ENCODE measurements at places on chromosomes 11 and 22. TPM values are rescaled to one million over a fixed set of nuclear protein-coding genes. Genes with fewer than 3 reads are reported as not detected.
A peak's percentile ranks its signal among the peaks of the same experiment; 100 is the strongest.

GRCh38 chr11:70667767-70668166 is 269.4 kb downstream of the CTTN start:
- no peak overlapping the region for H3K27ac ChIP-seq
- no peak overlapping the region for H3K4me3 ChIP-seq
- H3K27me3 ChIP-seq: no peaks in the 10 kb centered on the region
- no peak for DNase-seq
- H3K4me1 ChIP-seq: no peaks in the 10 kb centered on the region
- no peaks in the 10 kb centered on the region for H3K36me3 ChIP-seq

The OTOG gene
- not detected for total RNA-seq

GRCh38 chr11:83809274-83809673 is 523.1 kb upstream of the CCDC90B start:
- DNase-seq: no peak
- H3K27me3 ChIP-seq: peaks cover 4% of the 10 kb centered on the region
- no peaks in the 10 kb centered on the region for H3K36me3 ChIP-seq
- no peaks in the 10 kb centered on the region for H3K4me1 ChIP-seq
- no peak overlapping the region for H3K27ac ChIP-seq

The GAB4 gene
- total RNA-seq: not detected

The OR8G1 gene
- total RNA-seq: not detected

The EHF gene
- 75.9 TPM for total RNA-seq

The POU2F3 gene
- 2.8 TPM for total RNA-seq

- H3K4me3 ChIP-seq: no peak overlapping the region
- no peak overlapping the region for H3K27ac ChIP-seq
- no peak for DNase-seq
- no peaks in the 10 kb centered on the region for H3K27me3 ChIP-seq
- H3K4me1 ChIP-seq: no peaks in the 10 kb centered on the region
These were observed 4.5 kb downstream of the SLC22A6 start for GRCh38 chr11:62980133-62980760.

The OR52E2 gene
- total RNA-seq: not detected

DNA sequence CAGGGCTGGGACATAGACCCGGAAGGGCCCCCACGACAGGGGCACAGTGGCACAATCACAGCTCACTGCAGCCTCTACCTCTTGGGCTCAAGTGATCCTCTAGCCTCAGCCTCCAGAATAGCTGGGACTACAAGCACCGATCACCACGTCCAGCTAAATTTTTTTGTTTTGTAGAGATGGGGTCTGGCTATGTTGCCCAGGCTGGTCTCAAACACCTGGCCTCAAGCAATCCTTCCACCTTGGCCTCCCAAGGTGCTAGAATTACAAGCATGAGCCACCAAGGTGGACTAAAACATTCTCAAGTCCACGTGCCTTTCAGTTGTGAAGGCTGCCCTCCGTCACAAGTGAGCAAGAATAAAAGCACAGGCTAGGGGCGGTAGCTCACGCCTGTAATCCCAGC is 10.1 kb upstream of the COMT start:
- H3K36me3 ChIP-seq: no peaks in the 10 kb centered on the region
- no peaks in the 10 kb centered on the region for H3K4me1 ChIP-seq
- no peak overlapping the region for H3K27ac ChIP-seq
- no peak overlapping the region for H3K4me3 ChIP-seq

DNA sequence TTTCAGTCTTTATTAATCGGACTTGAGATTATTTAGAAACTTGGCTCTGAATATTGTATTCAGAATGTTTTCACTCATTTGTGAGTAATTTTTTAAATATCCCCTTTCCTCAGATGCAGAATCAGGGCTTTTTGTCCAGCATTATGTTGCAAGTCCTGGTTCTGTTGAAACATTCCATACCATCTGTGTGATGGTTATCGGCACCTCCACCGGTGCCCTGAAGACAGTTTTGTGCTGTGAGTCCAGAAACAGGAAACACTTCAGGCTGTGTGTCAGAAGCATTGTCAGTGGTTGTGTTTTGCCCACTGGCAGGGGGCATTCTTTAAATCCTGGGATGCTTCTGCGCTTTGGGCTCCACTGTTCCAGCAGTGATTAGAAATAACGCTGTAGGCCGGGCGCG is 20.4 kb downstream of the CDPF1 start:
- peaks cover 61% of the 10 kb centered on the region for H3K36me3 ChIP-seq
- H3K4me3 ChIP-seq: no peak overlapping the region
- no peak for DNase-seq
- H3K27me3 ChIP-seq: no peaks in the 10 kb centered on the region

GRCh38 chr11:12556788-12557384 is 117.3 kb upstream of the TEAD1 start:
- H3K27me3 ChIP-seq: no peaks in the 10 kb centered on the region
- H3K27ac ChIP-seq: peak overlapping the region; percentile 53
- H3K4me1 ChIP-seq: no peaks in the 10 kb centered on the region
- DNase-seq: no peak
- H3K4me3 ChIP-seq: no peak overlapping the region
- no peaks in the 10 kb centered on the region for H3K36me3 ChIP-seq

GRCh38 chr11:18100926-18101656 is 4.8 kb downstream of the SAAL1 start:
- H3K4me1 ChIP-seq: peaks cover 5% of the 10 kb centered on the region
- no peak overlapping the region for H3K4me3 ChIP-seq
- H3K27ac ChIP-seq: no peak overlapping the region
- no peak for DNase-seq

DNA sequence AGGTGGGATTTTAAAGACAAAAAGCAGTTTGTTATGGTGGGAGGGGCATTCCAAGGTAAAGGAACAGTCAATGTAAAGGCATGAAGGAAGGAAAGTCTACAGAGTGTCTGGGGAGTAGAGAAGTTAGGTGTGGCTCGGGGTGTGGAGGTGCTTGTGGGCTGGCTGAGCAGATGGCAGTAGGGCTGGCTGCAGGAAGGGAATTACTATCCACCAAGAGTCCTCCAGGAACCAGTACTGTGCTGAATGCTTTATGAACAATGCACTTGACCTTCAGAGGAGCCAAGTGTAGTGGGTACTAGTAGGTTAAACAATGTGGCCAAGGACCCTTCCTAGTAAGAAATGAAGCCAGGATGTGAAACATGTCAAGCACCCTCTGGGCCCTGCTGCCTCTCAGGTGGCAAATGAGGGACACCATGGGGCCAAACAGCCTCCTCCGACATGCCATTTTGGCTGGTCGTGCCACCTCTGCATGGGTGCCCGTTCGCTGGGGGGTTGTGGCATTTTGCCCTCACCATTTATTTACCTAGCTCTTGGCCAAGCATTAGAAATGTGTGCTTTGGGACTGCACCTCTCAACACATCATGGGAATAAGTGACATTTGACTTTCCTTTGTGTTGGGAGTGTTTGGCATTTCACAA is 123.6 kb upstream of the TENM4 start:
- H3K4me3 ChIP-seq: no peak overlapping the region
- H3K4me1 ChIP-seq: no peaks in the 10 kb centered on the region
- no peaks in the 10 kb centered on the region for H3K36me3 ChIP-seq
- no peak overlapping the region for H3K27ac ChIP-seq

GRCh38 chr11:2929950-2930703 is 907 bp upstream of the PHLDA2 start:
- no peaks in the 10 kb centered on the region for H3K27me3 ChIP-seq
- peak; percentile 87 for DNase-seq
- H3K4me1 ChIP-seq: peaks cover 27% of the 10 kb centered on the region

DNA sequence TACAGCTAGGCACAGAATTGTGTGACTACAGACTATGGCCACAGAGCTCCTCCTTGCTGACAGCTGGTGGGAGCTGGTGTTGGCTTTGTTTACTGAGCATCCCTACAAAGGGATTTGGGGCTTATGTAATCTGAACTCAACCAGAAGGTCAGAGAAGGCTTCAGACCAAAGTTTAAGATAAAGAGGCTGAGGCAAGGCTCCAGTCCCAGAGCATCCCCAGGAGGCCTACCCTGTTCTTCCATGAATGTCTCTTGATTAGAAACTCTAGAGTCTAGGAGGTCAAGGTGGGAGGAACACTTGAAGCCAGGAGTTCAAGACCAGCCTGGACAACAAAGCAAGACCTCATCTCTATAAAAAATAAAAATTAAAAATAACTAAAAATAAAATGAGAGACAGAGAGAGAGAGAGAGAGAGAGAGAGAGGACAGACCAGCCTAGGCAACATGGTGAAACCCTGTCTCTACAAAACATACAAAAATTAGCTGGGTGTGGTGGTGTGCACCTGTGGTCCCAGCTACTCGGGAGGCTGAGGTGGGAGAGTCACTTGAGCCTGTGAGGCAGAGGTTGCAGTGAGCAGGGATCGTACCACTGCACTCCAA is 125.5 kb upstream of the SERPIND1 start:
- H3K4me3 ChIP-seq: no peak overlapping the region
- no peak overlapping the region for H3K27ac ChIP-seq
- no peaks in the 10 kb centered on the region for H3K27me3 ChIP-seq
- H3K36me3 ChIP-seq: no peaks in the 10 kb centered on the region

DNA sequence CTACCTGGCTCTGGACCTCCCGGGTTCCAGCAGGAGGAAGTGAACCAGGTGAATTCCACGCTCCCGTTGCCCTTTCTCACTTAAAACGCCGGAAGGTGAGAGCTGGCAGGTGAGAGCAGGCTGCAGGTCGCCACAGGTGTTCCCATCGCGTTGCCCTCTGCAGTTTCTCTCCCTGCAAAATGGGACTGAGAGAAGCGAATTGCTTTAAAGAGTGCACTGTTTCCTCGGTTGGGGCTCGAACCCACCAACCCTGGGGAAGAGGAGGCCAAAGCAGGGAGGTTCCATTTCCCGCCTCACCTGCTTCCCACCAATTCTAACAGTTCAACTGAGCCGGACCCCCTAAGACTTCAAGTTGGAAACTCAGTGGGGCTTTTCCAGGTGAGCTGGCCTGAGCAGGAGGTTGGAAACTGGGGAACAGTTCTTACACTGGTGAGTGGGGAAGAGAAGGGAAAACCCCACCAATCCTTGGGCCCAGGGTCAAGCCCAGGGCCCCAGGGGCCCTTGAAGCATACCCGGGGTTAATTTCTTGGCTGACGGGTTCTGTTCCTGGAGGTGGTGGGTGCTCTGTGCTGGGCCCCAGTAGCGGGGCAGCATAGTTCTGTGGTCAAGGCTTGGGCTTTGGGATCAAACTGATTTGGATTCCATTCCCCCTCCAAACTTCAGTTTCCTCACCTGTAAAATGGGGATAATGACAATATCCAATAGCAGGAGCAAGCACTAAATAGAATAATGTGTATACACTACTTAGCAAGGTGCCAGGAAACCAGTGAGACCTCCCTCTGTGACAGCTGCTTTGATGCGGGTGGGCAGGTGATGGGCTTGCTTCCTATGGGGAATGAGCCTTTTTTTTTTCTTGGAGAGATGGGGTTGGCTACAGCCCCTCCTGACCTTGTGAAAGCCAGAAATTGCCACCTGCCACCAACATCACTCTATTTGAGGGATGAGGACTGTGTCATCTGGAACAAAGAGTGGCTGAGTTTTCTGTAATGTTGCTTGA is 788 bp downstream of the CD82 start:
- H3K4me1 ChIP-seq: peaks cover 36% of the 10 kb centered on the region
- H3K36me3 ChIP-seq: no peaks in the 10 kb centered on the region
- DNase-seq: no peak
- H3K27me3 ChIP-seq: no peaks in the 10 kb centered on the region
- peak overlapping the region; percentile 62 for H3K27ac ChIP-seq

- H3K4me3 ChIP-seq: no peak overlapping the region
- H3K4me1 ChIP-seq: no peaks in the 10 kb centered on the region
- no peak overlapping the region for H3K27ac ChIP-seq
- no peak for DNase-seq
- peaks cover 92% of the 10 kb centered on the region for H3K36me3 ChIP-seq
These were observed 41.6 kb downstream of the F2 start for GRCh38 chr11:46760429-46761128.

GRCh38 chr11:77287136-77287535 is 14.3 kb downstream of the GDPD4 start:
- H3K27ac ChIP-seq: no peak overlapping the region
- no peak overlapping the region for H3K4me3 ChIP-seq
- H3K36me3 ChIP-seq: no peaks in the 10 kb centered on the region
- DNase-seq: no peak
- no peaks in the 10 kb centered on the region for H3K4me1 ChIP-seq

- no peak for DNase-seq
- no peaks in the 10 kb centered on the region for H3K36me3 ChIP-seq
- no peak overlapping the region for H3K4me3 ChIP-seq
- no peak overlapping the region for H3K27ac ChIP-seq
These were observed 94.2 kb upstream of the YWHAH start for GRCh38 chr22:31850135-31850534.

- H3K27me3 ChIP-seq: no peaks in the 10 kb centered on the region
- H3K4me1 ChIP-seq: no peaks in the 10 kb centered on the region
- no peak overlapping the region for H3K27ac ChIP-seq
- H3K4me3 ChIP-seq: no peak overlapping the region
- no peak for DNase-seq
These were observed 164.4 kb upstream of the ZBED5 start for GRCh38 chr11:11022125-11022730.

The GUCY1A2 gene
- 0.95 TPM for total RNA-seq

DNA sequence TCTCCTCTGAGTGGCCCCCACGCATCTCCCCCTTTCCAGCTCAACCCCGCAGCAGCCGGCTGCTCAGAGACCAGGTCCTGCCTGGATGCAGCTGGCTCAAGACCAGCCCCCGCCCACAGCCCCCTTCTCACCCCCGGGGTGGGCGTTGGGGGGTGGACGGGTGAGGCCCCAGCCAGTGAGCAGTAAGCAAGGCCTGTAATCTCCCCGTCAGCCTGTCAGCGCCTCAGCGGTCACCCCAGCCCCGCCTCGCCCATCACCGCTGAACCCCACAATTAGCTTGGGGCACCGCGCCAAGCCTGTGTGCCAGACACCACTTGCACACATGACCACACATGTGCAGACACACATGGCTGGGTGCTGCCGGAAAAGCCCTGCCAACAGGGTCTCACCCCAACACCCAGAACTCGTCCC is 5.9 kb downstream of the PLXNB2 start:
- peak; percentile 88 for DNase-seq
- no peaks in the 10 kb centered on the region for H3K27me3 ChIP-seq
- H3K27ac ChIP-seq: peak overlapping the region; percentile 86
- H3K4me3 ChIP-seq: no peak overlapping the region
- peaks cover 57% of the 10 kb centered on the region for H3K4me1 ChIP-seq
- H3K36me3 ChIP-seq: no peaks in the 10 kb centered on the region

The BAIAP2L2 gene
- total RNA-seq: 83.3 TPM

The SEC14L2 gene
- 53.6 TPM for total RNA-seq

The RIMBP3C gene
- 0.54 TPM for total RNA-seq

DNA sequence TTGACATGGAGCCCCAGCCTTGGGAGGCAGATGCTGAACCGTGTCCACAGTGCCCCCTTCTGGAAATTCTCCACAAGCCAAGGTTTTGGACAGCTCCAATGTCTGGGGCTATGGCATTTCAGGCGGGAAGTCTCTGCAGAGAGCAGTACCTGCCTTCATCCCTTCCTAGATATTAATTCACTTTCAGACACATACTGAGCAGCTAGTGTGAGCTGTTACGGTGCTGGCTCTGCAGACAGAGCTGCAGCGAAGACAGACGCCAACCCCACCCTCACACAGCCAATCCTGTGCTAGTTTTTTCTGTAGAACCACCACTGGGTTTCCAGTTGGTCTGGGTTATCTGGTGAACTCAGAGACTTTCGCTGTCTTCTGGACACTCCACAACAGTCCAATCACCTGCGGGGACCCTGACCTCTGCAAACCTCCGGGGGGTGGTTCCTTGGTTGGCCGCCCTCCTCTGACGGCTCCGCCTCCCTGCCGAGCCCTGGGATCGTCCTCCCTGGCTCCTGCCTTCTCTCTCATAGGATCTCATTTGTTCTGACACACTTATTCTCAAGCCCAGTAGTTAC is 9.1 kb downstream of the LMF2 start:
- no peak overlapping the region for H3K4me3 ChIP-seq
- H3K27me3 ChIP-seq: no peaks in the 10 kb centered on the region
- H3K27ac ChIP-seq: peak overlapping the region; percentile 57
- no peaks in the 10 kb centered on the region for H3K4me1 ChIP-seq
- no peaks in the 10 kb centered on the region for H3K36me3 ChIP-seq
